ENCODE measurements at places on chromosomes 13 and 19.

GRCh38 chr19:7980168-7980567 is 25.3 kb downstream of the ELAVL1 start:
- no peaks in the 10 kb centered on the region for H3K4me1 ChIP-seq
- no peak for DNase-seq
- peaks cover 49% of the 10 kb centered on the region for H3K36me3 ChIP-seq
- H3K27ac ChIP-seq: no peak overlapping the region
- H3K27me3 ChIP-seq: no peaks in the 10 kb centered on the region

DNA sequence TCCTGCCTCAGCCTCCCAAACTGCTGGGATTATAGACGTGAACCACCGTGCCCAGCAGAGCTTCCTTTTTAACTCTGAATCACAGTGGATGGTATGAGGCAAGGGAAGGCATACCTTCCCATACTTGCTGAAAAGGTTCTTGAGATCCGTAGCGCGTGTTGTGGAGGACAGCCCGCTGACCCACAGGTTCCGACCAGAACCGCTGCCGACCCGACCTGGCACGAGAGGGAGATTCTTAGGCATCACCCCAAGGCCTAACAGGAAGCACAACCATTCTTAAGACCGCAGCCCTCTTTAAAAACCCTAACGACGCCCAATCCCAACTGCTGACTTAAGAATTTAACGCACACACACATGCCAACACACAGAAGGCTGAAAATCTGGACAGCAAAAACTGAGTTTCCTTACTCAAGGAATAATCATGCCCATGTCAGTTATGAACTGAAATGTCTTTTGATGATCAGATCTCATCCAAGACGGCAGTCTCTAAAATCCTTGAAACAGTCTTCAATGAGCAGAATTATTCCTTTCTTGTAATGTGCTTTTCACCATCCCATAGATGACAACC is 12.6 kb downstream of the SAFB2 start:
- DNase-seq: no peak
- no peak overlapping the region for H3K27ac ChIP-seq
- no peaks in the 10 kb centered on the region for H3K27me3 ChIP-seq
- H3K4me3 ChIP-seq: no peak overlapping the region

GRCh38 chr19:824885-825284 is 2.8 kb upstream of the AZU1 start:
- DNase-seq: no peak
- no peak overlapping the region for H3K27ac ChIP-seq
- no peaks in the 10 kb centered on the region for H3K36me3 ChIP-seq
- H3K27me3 ChIP-seq: peaks cover 19% of the 10 kb centered on the region

DNA sequence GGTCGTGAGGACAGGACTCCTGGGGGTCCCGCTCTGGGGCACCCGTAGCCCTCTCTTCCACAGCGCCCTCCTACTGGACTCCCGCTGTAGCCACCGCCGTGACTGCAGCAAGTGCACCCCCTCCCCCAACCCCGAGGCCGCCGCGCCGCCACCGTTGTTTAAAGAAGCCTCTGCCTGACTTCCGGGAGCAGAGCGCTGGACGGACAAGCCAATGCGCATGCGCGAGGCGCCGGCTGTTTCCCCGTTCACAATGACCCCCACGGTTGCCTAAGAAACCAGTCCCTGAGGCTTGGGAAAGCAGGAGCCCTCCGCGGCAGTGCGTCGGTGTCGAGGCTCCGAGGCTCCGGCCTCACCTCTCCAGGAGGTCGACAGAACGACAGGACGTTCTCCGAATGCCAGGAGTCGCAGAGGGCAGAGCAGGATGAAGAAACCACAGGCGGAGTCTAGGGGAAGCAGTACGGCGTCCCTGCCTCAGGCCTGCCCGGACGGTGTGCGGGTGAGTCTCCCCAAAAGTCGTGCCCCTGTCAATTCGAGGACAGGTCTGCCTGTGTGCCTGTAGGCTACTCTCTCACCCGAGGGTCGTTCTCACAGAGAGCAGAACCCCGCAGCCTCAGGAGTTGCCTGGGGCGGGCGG is 70.5 kb upstream of the ZNF420 start:
- no peak overlapping the region for H3K27ac ChIP-seq
- DNase-seq: no peak
- H3K27me3 ChIP-seq: no peaks in the 10 kb centered on the region
- H3K4me3 ChIP-seq: peak overlapping the region; percentile 20
- H3K4me1 ChIP-seq: no peaks in the 10 kb centered on the region

GRCh38 chr13:100461309-100462030 is 127.1 kb downstream of the GGACT start:
- no peak for DNase-seq
- no peaks in the 10 kb centered on the region for H3K36me3 ChIP-seq
- H3K27ac ChIP-seq: no peak overlapping the region
- no peaks in the 10 kb centered on the region for H3K27me3 ChIP-seq

- no peak for DNase-seq
- no peak overlapping the region for H3K27ac ChIP-seq
- no peaks in the 10 kb centered on the region for H3K36me3 ChIP-seq
These were observed 117.1 kb upstream of the ZNF91 start for GRCh38 chr19:23512151-23512925.

- no peak overlapping the region for H3K4me3 ChIP-seq
- H3K4me1 ChIP-seq: no peaks in the 10 kb centered on the region
- H3K27me3 ChIP-seq: no peaks in the 10 kb centered on the region
- H3K27ac ChIP-seq: no peak overlapping the region
- no peak for DNase-seq
- no peaks in the 10 kb centered on the region for H3K36me3 ChIP-seq
These were observed 18.0 kb upstream of the RBM26 start for GRCh38 chr13:79423801-79424642.

DNA sequence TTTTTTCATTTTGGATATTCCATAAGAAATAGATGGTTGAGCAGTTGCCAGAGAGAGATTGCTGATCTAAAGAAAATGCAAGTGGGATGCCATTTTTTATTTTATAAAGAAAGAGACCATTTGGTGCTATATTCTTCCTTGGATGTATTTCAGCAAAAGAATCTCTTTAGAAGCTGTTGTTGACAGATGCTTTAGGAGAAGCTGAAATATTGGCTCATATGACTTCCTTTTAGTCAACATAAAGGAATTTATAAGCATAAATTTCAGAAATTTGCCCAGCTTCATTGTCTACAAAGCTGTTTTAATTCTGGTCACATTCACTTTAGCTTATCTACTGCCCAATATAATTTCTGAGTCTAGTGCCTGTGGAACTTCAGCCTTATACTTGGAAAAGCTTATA is 36.9 kb downstream of the POLR1D start:
- H3K4me3 ChIP-seq: no peak overlapping the region
- H3K27me3 ChIP-seq: no peaks in the 10 kb centered on the region
- H3K4me1 ChIP-seq: peaks cover 42% of the 10 kb centered on the region
- no peak overlapping the region for H3K27ac ChIP-seq
- no peak for DNase-seq

GRCh38 chr19:38386971-38387549 is 774 bp downstream of the GGN start:
- peak overlapping the region; percentile 56 for H3K4me3 ChIP-seq
- H3K4me1 ChIP-seq: peaks cover 39% of the 10 kb centered on the region
- H3K36me3 ChIP-seq: peaks cover 24% of the 10 kb centered on the region
- H3K27me3 ChIP-seq: no peaks in the 10 kb centered on the region

DNA sequence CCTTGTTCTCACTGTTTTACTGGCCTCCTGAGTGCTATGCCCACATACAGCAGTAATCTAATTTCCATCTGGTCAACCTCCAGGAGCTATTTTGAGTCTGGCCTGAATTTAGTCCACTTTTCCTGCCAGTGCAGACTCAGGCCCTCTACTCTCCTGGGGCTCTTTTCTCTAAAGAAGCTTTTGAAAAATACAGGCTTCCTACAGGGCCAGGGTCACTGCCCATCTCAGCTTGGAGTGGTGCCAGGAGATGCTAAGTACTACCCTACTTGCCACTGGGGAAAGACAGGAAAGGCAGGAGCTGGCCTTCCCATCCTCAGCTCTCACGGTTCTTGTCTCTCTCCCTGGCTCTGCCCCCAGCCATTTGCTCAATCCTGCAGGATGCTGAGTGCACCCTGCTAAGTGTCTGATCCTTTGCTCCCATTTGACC is 101.7 kb upstream of the SERP2 start:
- H3K36me3 ChIP-seq: no peaks in the 10 kb centered on the region
- no peak for DNase-seq
- peaks cover 33% of the 10 kb centered on the region for H3K4me1 ChIP-seq
- peak overlapping the region; percentile 87 for H3K27ac ChIP-seq
- H3K27me3 ChIP-seq: no peaks in the 10 kb centered on the region
- H3K4me3 ChIP-seq: no peak overlapping the region

DNA sequence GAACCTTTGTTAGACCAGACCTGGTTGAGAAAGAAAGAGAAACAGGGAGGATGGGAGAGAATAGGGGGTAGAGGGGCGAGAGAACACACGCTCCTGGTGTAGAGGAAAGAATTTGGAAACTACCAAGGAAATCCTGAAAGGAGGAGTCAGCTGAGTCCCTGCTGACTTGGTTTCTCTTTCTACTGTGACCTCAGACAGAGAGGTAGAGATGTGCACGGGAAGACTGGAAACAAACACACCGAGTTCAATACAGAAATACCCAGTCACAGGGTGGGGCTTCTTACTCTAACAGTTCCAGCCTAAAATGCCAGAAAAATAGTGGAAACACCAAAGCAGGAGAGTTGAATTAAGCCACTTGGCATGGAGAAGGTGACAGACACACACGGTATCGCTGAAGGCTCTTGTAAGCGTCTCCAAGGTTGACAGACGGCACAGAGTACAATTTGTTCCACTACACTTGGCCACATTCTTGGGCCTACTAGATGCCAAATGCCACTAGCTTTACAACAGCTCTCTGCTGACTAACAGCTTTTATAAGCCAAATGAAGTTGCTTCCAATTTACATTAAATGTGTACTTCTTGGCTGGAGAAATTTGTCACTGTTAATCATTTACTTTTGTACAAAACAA is 28.1 kb downstream of the LATS2 start:
- H3K27ac ChIP-seq: peak overlapping the region; percentile 78
- H3K4me3 ChIP-seq: no peak overlapping the region
- no peaks in the 10 kb centered on the region for H3K36me3 ChIP-seq
- DNase-seq: no peak

DNA sequence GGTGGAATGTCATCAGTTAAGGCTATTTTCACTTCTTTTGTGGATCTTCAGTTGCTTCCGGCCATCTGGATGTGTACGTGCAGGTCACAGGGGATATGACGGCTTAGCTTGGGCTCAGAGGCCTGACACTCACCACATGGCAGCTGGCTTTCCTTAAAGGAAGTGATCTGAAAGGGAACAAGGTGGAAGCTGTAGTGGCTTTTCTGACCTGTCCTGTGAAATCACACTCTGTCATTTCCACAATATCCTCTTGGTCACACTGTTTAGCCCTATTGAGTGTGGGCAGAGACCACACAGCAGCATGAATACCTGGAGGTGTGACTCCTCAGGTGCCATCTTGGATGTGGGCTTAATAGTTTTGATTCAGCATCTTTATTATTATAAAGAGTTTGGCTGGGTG is 4.5 kb upstream of the BAX start:
- no peaks in the 10 kb centered on the region for H3K27me3 ChIP-seq
- H3K36me3 ChIP-seq: no peaks in the 10 kb centered on the region
- peaks cover 6% of the 10 kb centered on the region for H3K4me1 ChIP-seq
- H3K4me3 ChIP-seq: no peak overlapping the region
- no peak for DNase-seq

- H3K4me3 ChIP-seq: no peak overlapping the region
- H3K4me1 ChIP-seq: no peaks in the 10 kb centered on the region
- no peak for DNase-seq
- H3K27ac ChIP-seq: no peak overlapping the region
- no peaks in the 10 kb centered on the region for H3K27me3 ChIP-seq
- H3K36me3 ChIP-seq: no peaks in the 10 kb centered on the region
These were observed 301.1 kb downstream of the IRS2 start for GRCh38 chr13:109485136-109485794.

DNA sequence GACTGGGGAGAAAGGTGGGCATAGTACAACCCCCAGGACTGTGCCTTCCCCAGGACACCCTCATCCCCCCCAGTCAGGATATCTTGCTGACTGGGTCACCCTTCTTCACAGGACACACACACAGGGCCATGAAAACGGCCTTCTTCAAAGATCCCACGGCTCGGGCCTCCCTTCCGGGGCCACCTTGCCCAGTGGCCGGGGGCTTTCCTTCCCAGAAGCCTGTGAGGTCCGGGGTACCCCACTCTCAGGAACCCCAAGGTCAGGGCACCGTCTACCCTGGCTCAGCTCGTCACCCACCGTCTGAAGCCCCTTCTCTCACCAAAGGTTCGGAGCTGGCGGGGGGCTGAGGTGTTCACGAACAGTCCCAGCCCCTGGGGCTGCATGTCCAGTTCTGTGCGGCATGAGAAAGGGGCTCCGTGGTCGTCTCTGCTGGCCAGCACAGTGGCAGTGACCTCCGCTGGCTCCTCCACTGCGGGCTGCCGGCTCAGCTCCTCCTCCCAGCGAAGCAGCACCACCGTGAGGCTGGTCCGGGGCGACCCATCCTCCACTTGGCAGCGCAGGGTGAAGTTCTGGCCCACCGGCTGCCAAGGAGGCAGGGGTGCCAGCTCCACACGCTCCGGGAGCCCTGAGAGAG is 2.1 kb upstream of the RAVER1 start:
- peak overlapping the region; percentile 41 for H3K27ac ChIP-seq
- DNase-seq: no peak
- peak overlapping the region; percentile 74 for H3K4me3 ChIP-seq
- H3K4me1 ChIP-seq: peaks cover 23% of the 10 kb centered on the region

DNA sequence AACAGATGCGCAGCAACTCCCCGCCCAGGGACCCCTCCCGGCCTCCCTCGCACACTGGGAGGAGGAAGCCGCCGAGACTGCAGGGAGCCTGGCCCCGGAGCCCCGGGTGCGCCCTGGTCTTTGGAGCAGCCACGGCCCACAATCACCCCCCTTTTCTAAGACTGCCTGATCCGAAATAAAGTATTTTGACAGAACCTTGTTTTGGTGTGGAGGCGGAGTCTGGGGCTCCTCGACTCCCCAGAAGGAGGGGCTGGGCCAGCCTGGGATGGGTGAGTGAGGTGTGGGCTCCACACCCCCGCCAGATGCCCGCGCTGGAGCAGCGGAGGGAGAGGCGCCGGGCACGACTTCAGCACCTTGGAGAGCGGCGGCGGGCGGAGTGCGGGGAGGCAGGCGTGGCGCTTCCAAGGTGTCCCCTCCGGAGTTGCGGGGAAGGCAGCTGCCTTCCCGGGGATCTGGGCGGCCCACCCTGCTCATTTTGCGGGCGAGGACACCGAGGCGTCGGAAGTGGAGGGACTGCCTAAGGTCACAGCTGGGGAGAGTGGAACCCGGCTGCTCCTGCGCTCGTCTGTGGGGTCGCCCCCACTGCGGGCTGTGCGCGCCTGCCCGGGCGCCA is 9.4 kb downstream of the SIRT6 start:
- peaks cover 24% of the 10 kb centered on the region for H3K36me3 ChIP-seq
- no peak overlapping the region for H3K4me3 ChIP-seq
- H3K4me1 ChIP-seq: no peaks in the 10 kb centered on the region
- no peak for DNase-seq
- no peak overlapping the region for H3K27ac ChIP-seq
- no peaks in the 10 kb centered on the region for H3K27me3 ChIP-seq

- no peak overlapping the region for H3K4me3 ChIP-seq
- DNase-seq: no peak
- H3K27ac ChIP-seq: no peak overlapping the region
- H3K4me1 ChIP-seq: no peaks in the 10 kb centered on the region
These were observed 13.5 kb downstream of the ZFR2 start for GRCh38 chr19:3855320-3855719.

- no peak for DNase-seq
- no peaks in the 10 kb centered on the region for H3K27me3 ChIP-seq
- H3K36me3 ChIP-seq: no peaks in the 10 kb centered on the region
- H3K4me1 ChIP-seq: peaks cover 52% of the 10 kb centered on the region
These were observed 903 bp downstream of the LATS2 start for GRCh38 chr13:21060338-21061028.

- H3K36me3 ChIP-seq: no peaks in the 10 kb centered on the region
- DNase-seq: no peak
- no peak overlapping the region for H3K27ac ChIP-seq
- H3K4me3 ChIP-seq: no peak overlapping the region
- no peaks in the 10 kb centered on the region for H3K27me3 ChIP-seq
These were observed 437.3 kb upstream of the ZNF507 start for GRCh38 chr19:31908080-31908479.

All from vagina (tissue), 2 donors.